Stimulated activated naive CD8-positive, alpha-beta T cell treated with anti-CD3 and anti-CD28 coated beads, Interleukin-15, amount 100 ng/mL, for 72 hours (primary cell): ENCODE measurements at places on chromosomes 7 and 10.

DNA sequence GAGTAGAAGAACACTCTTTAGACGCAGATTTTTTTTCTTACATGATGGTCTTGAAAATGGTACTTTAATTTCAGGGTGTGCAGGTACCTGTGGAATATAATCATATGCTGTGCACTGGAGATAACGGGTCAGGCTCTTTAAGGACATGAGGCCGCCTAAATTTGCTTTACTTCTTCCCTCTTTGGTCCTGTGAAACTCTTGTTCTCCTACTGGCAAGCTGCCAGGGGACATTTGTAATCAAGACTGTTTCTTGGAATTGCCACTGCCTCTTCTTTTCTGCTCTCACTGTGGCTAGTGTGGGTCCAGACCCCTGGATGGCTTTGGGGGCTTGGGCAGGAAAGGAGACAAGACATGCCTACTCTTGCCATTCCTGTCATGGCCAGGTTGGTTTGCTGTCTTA lies 146.0 kb downstream of the SND1 start:
- DNase-seq: no peak

GRCh38 chr10:75572478-75572877 lies 141.1 kb downstream of the LRMDA start:
- no peak for DNase-seq

DNA sequence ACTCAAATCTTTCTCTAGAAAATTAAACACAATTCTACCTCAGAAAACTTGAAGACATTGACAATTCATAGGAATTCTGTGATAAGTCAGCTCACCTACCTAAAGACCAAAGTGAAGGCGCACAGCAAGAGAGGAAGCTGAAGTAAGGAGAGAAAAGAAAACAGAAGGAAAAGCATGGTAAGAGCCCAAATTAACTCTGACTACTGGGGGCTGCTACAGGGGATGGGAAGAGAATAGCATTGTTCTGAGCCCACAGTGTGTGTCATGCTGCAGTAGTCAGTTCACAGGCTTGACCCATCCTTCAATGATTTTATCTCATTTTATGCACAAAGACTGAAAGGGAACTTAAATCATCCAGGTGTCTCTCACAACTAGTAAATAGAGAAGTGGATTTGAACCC lies 111.3 kb downstream of the PTEN start:
- DNase-seq: no peak

DNA sequence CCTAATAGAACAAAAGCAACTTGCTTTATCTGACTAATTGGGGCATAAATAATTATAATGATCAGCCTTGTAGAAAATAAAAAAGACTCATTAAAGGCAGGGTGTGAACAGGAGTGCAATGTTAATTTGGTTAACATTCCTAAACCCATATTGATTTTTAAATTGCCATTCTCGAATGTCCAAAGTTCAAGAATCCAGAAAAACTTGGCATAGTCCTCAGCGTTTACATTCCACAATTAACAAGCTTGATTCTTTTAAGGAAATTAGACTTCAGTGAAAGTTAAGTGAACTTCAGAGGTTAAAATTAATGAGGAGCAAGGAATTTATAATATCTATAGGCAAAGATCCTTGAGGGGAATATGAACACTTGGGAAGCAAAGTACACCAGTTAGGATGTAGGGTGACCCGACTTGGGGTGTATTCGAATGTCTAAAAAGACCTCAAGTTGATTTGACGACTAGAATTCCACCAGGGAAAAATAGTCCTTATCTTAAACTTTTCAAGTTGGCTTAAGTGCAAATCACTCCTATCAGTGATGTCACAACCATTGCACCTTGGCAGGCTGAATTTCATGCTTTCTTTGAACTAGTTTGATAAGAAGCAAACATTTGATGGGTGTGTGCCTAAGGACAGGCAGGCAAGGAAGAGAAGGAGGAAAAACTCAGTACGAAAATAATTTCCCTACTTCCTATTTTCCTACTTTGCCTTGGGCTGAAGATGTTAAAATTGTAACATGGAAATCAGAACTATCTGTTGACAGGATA lies 830.4 kb upstream of the COBL start:
- DNase-seq: no peak

DNA sequence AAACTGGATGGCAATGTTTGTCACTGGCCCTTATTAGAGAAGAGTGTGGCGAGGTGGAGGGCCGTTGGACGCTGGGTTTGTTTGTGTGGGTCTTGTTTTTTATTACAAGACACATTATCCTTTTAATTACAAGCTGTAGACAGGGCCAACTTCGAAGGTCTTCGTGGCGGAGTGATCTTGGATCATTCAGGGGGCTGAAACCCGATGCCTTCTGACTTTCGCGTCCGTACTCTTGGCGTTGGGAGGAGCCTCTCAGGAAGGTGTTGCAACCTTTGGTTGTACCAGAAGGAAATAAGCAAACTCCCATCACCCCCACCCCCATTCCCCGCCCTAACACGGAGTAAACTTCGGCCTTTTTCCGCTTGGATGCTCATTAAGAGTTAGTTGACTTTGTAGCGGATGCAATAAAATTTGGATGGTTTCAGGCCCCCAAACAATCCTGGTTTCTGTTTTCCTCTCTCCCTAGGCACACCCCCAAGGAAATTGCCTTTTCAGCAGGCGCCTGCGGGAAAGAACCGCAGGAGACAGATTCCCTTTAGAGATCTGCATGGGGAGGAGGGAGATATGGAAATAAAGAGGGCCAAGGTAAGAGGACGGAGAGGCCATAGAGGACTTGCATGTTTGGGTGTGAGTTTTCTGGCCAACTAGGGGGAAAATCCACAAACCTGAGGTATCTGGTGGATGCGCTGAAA lies 294.5 kb upstream of the NFE2L3 start:
- DNase-seq: no peak

DNA sequence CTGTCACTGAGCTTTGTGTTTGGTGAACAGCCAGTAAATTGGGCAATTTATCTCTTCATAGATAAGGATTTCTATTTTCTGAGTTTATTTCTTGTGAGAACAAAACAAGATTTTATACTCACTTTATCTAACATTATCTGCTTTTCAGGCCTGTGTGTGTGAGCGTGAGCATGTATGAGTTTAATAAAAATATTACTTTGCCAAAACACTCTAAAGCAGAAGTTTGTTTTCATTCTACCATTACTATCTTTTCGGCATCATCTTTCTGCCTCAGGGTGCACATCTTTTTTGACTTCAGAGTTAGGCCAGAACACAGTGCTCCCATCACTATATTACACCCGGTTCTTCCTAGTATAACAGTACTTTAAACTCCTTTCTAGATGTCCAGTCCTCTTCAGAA lies 13.0 kb downstream of the ZWINT start:
- no peak for DNase-seq

GRCh38 chr10:80464557-80465450 lies 10.7 kb downstream of the TSPAN14 start:
- no peak for DNase-seq

GRCh38 chr7:10536561-10536960 lies 437.1 kb upstream of the PHF14 start:
- DNase-seq: no peak

GRCh38 chr7:111290419-111290818 lies 199.5 kb downstream of the LRRN3 start:
- no peak for DNase-seq

DNA sequence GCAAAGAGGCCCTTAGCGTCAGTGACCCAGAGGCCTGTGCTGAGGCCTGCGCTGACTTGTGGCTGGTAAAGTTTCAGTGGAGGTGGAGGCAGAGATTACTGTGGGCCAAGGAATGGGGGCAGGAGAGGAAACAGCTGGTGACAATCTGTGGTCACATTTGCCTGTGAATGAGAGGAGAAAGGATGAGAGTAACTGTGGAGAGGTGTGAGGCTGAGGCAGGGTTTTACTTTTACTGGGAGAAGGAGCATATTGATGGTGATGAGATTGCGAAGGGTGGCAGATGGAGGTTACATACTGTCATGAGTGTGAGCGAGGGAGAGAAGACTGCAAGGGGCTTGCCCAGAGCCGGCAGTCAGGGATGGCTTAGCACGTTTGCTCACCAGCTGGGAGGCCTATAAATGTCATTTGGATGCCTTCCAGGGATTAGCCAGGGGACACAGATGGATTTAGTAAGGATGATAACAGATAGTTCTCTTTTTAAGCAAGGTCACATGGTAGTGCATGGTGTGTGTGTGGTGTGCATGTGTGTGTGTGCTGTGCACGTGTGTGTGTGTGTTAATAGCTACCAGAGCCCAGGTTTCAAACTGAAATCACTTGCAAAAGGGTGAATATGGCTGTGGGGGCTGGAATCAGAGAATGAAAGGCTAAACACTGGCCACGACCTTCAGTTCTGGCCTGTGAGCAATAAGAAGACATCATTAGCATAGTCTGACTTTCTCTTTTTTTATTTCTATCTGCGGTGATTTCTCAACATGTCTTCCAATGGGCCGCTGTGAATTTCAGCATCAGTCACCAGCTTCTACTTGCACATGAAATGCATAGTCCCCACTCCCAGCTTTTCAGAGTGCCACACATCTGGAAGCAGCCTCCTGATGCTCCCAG lies 291.5 kb upstream of the ZNF32 start:
- DNase-seq: no peak

- no peak for DNase-seq
These were observed 51.3 kb upstream of the KLF6 start for GRCh38 chr10:3836222-3836820.

DNA sequence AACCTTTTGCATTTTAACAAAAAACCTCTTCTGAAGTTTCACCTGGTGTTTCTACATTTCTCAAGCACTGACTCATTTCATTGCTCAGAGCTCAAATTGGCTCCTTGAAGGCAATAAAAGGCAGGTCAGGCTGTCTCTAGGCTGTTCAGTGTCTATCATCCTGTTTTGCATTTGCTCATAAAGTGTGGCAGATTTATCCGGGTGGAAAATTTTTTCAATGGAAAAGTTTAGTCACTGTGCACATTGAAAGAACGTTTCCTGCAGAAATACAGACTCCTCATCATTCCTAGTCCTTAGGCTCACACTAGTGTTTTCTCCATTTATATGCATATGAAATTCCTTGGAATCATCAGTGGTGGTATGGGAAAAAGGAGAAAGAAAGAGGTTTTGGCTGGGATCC lies 114.2 kb upstream of the DGKB start:
- DNase-seq: no peak

- DNase-seq: peak; percentile 43
These were observed 1.1 kb upstream of the GTF2I start for GRCh38 chr7:74656441-74656836.

DNA sequence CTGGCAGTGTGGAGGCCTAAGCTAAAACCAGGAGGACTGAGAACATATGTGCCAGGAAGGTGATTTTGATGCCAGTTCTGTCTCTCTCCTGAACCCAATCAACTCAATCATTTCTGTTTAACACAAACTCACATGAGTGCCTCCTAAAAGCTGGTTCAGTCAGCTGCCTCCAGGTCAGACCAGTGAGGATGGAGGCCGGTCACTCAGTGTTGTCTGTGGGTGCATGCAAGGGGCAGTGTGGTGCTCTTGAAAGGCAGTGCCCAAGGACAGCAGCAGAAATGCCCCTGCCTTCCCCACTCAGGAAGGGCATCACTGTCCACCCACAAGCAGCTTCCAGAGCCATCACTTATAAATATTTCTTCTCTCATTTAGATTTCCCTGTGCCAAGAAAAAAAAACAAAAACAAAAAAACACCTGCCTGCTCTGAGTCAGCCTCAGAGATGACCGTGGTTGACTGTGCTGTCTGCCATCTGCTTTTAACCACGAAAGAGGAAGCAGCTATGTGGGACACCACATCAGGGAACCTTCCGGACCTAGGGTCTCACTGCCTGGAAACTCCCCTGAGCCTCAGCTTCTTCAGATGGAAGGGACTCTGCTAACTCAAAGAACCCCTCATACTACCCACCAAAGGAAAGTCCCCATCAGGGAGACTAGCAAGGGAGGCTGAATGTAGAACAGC lies 39.1 kb downstream of the VOPP1 start:
- peak; percentile 78 for DNase-seq

DNA sequence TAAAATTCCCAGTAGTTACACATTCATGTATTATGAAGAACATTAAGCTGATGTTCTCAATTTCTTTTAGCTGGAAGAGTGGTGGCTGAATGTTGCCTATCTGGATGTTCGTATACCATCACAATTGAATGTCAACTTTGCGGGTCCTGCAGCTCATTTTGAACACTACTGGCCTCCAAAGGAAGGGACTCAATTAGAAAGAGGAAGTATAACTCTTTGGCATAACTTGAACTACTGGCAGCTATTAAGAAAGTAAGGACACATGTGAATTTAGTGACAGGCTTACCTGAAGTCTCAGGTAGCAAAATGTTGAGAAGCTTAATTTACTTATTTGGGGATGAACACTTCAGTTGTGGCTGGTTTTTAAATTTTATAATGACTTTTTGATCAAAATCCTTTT lies 15.9 kb downstream of the CROT start:
- no peak for DNase-seq

DNA sequence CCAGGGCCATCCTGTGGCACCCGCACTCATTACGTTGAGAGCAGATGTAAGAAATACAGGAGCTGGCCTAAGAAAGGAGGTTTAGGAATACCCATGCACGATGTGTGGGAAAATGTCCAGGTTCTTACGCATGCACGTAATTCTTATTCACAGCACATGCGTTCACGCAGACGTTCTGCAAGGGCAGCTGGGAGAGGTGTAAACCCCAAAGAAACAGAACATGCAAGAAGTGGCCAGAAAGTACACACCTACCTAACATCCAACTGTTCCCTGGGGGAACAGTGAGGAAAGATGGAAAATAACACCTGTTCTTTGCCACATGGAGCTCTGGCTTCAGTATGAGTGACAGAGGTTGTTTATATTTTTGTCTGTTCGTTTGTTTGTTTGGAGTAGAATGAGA lies 285.6 kb downstream of the PRPF18 start:
- no peak for DNase-seq

GRCh38 chr10:91103384-91104192 lies 116.9 kb upstream of the PCGF5 start:
- DNase-seq: no peak

GRCh38 chr10:79096514-79096913 lies 27.7 kb downstream of the ZMIZ1 start:
- no peak for DNase-seq

- DNase-seq: no peak
These were observed 199.8 kb downstream of the JCAD start for GRCh38 chr10:29859521-29860130.

- DNase-seq: no peak
These were observed 18.4 kb upstream of the ZKSCAN1 start for GRCh38 chr7:99996755-99997544.

DNA sequence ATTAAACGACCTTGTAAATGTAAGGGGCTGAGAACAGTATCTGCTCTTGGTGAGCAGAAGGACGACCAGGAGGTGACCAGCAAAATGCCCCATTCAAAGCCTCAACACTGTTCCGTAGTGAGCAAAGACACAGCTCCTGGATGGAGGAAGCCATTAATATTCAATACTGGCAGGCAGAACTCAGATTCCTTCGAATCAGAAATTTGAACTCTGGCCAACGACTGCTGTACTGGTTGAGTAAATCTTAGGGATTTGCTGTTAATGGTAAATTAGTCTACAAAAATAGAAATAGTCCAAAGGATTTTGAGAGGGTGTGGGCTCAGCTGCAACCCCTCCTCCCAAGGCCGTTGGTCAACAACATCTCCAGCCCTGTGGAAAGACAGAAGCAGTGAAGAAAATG lies 130.5 kb upstream of the PFKP start:
- DNase-seq: no peak
